ENCODE measurements at places on chromosomes 6 and 20.
A peak's percentile ranks its signal among the peaks of the same experiment; 100 is the strongest.

DNA sequence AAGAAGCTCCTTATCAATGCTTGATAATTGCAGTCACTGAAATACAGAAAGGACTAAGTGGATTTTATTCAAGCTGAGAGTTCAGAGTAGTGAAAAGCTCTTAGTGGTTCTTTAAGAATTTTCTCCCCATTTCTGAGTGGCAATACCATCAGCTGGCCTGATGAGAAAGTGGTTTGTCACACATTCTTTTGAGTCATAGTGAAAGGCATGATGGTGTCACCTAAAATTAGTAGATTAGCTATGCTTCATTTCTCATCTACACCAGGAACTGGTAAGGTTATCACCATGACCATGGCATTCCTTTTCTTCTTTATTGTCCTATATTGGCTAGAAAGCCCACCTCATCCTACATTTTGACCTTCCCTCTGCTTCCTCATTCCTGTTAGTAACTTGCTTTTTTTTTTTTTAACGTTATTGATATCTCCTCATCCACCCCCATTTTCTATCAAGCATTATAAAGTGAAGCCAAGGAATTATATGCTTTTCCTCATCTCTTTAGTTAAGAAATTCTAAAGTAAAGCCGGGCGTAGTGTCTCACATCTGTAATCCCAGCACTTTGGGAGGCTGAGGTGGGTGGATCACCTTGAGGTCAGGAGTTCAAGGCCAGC is 67.4 kb upstream of the LOC128125822 start:
- DNase-seq: no peak

GRCh38 chr6:16251706-16252105 is 13.3 kb downstream of the GMPR start:
- DNase-seq: no peak

- no peak for DNase-seq
Measured at GRCh38 chr20:42125426-42125825, 507.2 kb upstream of the CHD6 start.

DNA sequence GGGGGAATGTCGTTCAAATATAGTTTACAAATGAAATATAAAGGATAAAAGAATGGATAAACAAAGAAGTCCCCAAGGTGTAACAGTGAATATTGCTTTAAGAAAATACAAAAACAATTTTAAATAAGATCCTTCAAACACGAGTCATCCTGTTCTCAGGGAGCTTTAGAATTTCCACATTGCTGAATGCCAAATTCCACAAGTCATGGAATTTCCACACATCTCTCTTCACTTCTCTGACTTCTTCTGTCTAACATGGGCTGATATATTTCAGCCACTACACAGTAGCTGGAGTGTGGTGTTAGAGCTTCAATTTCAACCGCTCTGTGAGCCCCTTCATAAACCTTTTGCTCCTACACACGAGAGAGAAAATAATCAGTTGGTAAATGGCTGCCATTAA is 28.0 kb downstream of the IL22RA2 start:
- DNase-seq: no peak

GRCh38 chr6:155154158-155154830 is 109.5 kb upstream of the CLDN20 start:
- no peak for DNase-seq

DNA sequence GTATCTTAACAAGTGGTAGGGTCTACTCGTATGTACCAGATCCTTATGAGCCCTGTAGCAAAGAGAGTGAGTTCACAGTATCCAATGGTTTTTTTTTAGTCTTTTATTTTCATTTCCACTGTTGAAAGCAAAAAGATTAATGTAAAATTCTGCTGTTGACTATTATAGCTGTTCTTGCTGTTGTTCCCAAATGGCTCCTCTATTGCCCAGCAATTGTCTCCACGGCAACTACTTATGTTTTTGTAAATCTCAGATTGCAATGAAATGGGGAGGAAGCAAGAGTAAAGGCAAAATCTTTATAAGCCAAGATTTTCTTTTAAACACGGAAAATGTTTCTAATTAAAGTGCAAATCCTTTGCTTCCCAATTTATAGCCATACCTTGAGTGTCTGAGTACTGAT is 406.1 kb downstream of the EPM2A start:
- DNase-seq: no peak

DNA sequence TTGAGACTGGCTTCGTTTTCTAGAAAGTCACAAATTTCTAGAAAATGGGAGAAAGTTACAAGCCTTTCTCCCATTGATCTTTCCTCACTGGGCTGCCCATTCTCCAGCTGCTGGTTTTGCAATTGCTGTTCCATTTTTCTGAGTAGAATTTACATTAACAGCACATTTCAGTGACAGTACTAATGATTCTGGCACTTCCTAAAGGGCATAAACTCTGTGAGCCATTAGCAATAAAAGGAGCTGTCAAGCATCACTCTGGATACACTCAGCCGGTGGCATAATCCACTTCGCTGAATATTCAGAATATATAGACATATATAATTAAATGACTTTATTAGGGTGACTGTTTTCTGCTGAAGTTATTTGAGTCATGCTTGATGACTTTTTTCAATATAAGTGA is 6.7 kb upstream of the SSTR4 start:
- no peak for DNase-seq

GRCh38 chr20:33994222-33994913 is 657 bp downstream of the RALY start:
- DNase-seq: peak; percentile 74

- no peak for DNase-seq
Measured at GRCh38 chr6:23245572-23245971, 676.2 kb downstream of the HDGFL1 start.

DNA sequence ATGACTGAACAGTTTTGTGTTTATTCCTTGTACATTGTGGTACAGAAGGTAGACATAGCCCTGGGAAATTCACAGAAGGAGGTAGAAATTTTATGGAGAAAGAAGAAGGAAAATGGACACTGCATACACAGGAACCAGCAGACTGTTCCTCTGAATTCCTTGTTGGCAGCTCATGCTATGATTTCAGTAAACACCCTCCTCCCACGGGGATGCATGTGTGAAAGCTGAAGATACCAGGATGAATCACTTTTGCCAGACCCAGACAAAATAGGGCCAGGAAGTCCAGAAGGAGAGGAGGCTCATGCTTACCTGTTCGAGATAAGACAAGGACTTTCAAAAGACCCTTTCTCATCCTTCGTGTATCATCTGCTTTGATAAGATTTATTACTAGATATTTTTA is 110.3 kb upstream of the GGTLC1 start:
- DNase-seq: no peak

- no peak for DNase-seq
Measured at GRCh38 chr6:96743496-96743895, 93.8 kb downstream of the GPR63 start.

DNA sequence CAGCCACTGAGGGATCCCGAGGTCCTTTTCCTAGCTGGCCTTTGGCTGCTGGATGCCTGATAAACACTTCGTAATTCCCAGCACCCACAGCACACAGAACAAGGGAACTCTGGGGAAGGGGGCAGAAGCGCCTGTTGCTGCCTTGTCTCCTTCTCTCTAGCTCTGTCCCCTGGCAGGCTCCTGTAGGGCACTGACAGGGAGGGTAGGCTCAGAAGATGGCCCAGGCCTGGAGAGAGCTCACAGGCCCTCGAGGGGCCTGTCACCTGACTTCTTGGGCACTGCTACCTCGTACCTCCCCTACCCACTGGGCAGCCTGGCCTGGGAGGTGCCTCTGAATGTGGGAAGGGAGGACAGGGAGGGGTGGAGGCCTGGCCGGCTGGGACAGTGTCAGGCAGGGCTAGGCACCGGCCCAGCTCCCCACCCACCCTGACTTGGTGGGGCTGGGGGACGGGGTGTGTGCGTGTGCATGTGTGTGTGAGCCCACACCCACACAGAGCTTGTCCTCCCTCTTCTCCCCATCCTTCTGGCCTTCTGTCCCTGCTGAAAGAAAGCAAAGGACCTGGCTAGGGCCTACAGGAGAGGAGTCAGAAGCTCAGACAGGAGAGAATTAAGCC is 18.1 kb downstream of the C6orf132 start:
- DNase-seq: no peak

DNA sequence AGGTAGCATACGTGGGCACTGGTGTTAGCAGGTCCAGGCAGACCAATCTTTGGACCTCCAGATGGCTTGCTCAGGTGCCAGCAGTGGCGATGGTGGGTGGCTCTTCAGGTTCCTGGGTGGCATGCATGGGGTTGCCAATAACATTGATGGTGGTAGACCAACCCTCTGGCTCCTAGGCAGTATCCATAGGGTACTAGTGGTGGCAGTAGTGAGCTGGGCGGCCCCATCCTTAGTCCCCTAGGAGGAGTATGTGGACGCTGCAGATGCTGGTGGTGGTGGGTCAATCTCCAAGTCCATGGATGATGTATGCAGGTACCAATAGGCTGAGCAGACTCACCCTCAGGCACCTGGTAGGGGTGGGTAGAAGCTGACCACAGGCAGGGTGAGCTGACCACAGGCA is 70.6 kb downstream of the ZC2HC1B start:
- no peak for DNase-seq

DNA sequence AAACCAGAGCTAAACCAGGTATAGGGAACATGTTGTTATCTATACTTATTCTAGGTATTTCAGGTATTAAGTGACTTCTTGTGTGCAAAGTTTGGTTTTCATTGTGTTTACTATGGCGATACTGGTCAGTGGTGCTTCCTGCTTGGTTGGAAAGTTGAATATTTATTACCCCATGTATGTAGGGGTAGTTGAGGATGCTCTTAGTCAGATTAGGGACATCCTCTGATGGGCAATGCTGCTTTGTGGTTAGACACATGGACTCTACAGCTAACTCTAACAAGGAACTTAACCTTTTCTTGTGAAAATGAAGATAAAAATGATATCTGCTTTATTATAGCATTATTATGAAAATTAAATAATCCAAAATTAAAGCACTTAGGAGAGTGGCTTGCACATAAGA is 44.1 kb upstream of the ENPP1 start:
- DNase-seq: no peak

GRCh38 chr20:60063739-60064380 is 105.6 kb downstream of the CDH26 start:
- no peak for DNase-seq

DNA sequence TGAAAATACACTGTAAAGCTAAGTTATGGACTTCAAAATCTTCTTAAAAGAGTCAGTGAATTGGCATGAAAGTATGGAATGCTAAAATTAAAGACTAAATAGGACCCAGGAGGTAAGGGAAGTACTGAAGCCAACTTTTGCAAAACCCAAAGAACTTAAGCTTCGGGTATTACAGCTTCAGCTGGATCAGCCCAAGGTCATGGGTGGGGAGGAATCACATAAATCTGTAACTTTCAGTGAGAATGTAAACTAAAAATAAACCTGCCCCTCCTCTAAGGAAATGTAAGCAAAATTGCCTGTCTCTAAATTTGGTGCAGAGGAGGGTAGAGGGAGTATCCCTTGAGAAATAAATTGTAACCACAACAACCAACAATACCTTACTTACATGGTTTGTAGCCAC is 4.4 kb upstream of the MUC21 start:
- DNase-seq: no peak

DNA sequence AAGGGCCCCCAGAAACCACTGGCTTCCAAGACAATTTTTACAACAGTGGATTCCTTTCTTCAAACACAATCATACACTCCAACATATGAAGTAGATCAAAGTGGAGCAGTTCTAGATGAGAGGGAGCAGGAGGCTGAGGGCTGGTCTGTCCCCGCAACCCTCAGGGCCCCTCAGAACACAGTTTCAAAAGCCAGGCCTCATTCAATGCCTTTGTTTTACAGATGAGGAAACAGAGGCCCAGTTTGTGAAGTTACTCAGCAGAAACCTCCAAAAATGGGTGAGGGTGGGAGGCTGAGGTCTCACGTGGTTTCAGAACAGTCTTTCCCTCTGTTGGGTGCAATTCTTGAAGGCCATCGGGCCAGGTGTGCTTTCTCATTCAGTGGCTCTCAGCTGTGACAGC is 134.9 kb downstream of the SCML4 start:
- no peak for DNase-seq

DNA sequence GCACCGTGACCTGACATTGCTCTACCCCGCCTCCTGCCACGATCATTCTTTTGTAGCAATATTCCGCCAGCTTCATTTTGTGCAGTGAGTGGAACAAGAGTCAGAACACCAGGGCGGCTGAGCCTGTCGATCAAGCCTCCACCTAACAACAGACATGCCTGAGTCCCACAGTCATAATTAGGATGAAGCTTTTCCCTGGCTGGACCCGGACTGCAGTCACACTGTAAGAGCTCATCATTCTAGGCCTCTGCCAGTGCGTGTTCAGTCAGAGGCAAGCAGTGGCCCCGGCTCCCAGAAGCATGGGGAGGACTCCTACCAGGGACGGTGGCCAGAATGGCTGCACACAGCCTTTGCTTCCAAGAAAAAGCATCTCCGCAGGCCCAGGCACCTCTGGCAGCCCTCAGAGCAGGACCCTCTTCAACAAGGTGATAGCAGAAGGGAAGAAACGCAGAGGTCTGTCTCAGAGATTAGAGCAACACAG is 23.2 kb upstream of the UNC93A start:
- no peak for DNase-seq

GRCh38 chr6:83071023-83071422 is 3.6 kb downstream of the DOP1A start:
- no peak for DNase-seq

Data from stimulated activated CD4-positive, alpha-beta T cell treated with anti-CD3 and anti-CD28 coated beads, Interleukin-1b, Interleukin-23, amount 100 ng/mL, for 4 hours (primary cell).